ENCODE measurements at places on chromosomes 1 and 21.
A peak's percentile ranks its signal among the peaks of the same experiment; 100 is the strongest.

- no peak for DNase-seq
Measured at GRCh38 chr1:95226781-95227660, 7.0 kb upstream of the RWDD3 start.

DNA sequence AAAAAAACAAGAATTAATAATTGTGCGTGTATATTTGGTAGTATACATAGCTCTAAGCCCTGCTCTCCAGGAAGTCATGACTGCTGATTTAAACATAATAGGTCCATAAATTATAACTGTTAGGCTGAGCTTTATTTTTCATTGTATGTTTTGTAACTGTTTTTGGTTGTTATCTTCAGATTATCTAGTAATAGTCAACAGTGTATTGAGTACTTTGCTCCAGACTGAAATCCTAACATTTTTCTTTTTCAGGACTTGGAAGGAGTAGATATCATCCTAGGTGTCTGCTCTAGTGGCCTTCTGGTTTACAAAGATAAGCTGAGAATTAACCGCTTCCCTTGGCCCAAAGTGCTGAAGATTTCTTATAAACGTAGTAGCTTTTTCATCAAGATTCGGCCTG lies 90.9 kb downstream of the TMEM200B start:
- no peak for DNase-seq

DNA sequence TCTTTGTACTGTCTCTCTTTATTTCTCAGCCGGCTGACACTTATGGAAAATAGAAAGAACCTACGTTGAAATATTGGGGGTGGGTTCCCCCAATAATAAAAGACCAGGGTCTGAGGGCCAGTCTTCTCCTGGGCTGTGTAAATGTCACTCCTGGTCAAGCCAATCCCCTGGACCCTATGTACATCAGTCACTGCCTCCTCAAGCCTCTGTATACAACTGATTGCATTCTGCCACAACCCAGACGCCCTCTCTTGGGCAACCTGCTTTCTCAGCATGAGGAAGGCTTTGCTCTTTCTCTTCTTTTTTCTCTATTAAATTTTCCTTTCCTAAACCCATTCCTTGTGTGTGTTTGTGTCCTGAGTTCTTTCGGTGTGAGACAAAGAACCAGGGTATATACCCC lies 84.1 kb upstream of the SERBP1 start:
- DNase-seq, result no peak

- DNase-seq, result no peak
Measured at GRCh38 chr1:36482724-36483388, at the start of gene CSF3R. Gene CSF3R, minus strand, starts transcription at chr1:36482913. Its CDS starts 3,417 bp downstream, at chr1:36479496.

- no peak for DNase-seq
Measured at GRCh38 chr1:94599095-94599813, 57.7 kb upstream of the F3 start.

GRCh38 chr1:7509598-7509997 lies 261.5 kb upstream of the VAMP3 start:
- DNase-seq, result no peak

DNA sequence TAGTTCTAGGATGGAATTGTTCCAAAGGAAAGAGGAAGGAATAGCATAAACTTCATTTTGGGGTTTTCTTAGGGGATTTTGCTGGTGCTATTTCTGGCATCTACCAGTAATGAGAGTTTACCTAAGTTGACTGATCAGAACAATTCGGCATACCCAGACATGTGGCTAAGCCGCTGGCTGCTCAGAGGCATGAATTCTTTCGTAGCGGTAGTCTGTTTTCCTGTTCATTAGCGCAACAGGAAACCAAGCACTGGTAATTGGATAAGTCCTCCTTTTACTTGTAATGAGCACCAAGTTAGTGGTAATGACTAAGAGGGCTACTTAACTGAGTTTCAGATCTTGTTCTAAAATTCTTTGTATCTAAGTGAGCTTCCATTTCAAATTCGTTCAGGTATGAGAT lies 38.6 kb downstream of the C21orf91 start:
- DNase-seq, result no peak

DNA sequence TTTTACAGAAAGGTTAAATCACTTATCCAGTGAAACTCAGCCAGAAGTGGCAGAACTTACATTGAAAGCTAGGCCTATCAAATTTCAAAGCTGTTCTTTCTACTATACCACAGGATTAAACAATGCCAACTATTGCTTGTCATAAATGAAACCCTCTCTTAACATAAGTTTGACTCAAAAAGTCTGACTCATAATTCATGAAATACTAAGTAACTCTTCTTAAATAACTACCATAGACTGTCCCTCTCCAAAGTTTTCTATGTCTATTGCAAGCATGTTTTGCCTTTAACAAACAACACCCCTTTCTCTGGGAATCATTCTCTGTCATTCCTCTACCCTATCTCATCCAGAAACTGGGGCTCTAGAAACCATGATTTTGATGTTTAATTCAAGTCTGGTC lies 109.5 kb upstream of the UBE2U start:
- DNase-seq, result peak; percentile 71

- DNase-seq, result no peak
Measured at GRCh38 chr1:205442051-205442725, 13.7 kb downstream of the BLACAT1 start.

DNA sequence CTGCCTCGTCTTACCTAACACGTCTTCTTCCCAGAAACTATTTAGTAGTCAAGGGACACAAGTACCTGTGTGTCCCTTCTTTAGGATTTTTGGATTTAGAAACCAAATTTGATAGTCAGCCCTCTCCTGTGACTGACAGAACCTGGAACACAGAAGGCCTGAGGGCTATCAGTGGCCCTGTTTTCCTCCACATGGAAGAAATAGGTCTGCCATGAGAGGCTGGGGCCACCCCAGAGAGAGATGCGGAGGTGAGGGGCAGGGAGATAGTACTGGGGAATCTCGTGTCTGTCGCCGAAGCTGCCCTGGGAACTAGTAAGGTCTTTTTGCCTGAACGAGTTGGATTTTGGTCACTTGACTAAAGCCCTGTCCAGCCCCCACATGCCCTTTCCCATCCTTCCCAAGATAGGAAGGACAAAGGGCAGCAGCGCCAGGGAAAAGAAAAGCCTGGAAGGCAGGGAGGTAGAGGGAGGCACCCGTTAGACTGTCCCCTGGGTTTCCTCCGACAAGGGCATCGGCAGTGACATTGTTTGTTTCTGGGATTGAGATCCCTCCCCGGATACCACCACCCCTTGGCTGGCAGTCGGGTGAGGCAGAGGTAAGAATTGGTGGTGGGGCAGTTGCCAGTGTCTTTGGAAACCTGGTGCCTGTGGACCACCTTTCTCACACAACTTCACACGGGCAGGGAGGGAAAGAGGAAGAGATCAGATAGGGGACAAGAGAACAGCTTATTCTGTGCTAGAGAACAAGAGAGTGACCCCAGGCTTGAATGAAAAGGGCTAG lies 19.8 kb downstream of the SMIM12 start:
- DNase-seq, result no peak

GRCh38 chr1:26833432-26834405 lies 7.2 kb downstream of the ZDHHC18 start:
- DNase-seq, result no peak

DNA sequence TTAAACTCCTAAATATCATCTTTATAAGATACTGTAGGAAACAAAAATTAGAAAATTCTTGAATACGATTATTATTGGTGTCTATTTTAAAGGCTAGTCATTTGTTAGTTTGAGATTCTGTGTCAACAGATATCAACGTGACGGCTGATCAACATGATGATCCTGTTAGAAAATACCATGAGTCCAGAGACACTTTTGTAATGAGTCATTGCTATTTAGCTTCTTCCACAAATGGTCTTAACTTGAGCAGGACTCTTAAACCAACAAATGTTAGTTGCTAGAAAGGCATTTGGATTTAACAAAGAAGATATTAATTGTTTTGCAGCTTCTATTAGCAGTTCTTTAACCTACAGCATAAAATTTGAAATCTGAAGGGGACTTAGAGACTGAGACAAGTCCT lies 131.2 kb downstream of the TGFB2 start:
- peak; percentile 92 for DNase-seq

- DNase-seq, result no peak
Measured at GRCh38 chr1:209556162-209556690, 27.3 kb upstream of the CAMK1G start.

DNA sequence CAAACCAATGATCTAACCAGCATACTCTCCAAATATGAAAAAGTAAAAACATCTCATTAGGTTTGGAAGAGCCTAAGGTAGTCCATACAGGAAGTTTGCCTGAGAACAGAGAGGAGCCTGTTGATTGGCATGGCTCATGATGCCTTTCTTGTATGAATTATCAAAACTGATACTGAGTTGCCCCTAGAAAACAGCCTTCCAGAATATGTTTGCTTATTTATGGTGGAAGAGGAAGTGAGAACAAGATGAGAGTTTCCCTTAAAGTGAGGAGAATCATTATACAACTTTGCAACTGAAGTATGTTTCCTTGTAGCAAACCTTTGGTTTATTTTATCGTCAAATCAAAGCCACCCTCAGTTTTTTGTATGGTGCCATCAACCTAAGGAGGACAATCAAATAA lies 23.8 kb upstream of the KIAA1614 start:
- DNase-seq, result no peak

DNA sequence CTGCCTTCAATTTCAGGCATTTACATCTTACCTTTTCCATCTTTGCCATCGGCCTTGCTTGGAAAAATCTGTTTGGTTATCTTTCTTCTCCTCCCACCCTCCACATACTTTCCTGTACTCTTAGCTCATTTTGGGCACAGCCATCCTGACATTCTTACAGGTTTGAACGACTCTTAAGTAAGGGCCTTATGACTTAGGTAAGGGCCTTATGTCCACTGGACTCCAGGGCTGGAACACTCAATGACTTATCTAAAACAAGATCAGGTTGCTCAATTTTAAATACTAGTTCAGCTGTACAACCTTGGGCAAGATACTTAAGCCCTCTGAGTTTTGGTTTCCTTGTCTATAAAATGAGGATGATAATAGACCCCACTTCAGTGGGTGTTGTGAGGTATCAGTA lies 40.9 kb downstream of the C1orf21 start:
- DNase-seq, result no peak
